OCI-M1 (cell line): ENCODE measurements at places on chromosomes 13 and 19.

- no peak for DNase-seq
Measured at GRCh38 chr13:25463496-25463895, 91.7 kb downstream of the ATP8A2 start.

- no peak for DNase-seq
Measured at GRCh38 chr13:58843567-58843966, 1212.0 kb downstream of the PCDH17 start.

DNA sequence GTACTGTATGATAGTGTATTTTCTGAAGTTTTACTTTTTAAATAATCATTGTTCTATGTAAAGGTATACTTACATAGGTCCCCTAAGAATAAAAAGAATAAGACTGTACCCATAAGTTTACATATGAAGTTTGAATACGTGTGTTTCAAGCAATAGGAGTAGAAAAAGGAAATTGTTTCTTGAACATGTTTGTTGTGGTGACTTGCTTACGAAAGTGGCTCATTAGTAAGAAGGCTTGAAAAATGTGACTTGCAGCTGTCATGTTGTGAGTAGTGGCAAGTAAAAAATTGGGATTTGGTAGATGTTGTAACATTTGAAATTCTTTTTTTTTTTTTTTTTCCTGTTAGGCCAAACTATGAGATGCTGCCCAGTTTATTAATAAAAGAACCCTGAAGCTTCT lies 203.3 kb downstream of the LMO7 start:
- no peak for DNase-seq

DNA sequence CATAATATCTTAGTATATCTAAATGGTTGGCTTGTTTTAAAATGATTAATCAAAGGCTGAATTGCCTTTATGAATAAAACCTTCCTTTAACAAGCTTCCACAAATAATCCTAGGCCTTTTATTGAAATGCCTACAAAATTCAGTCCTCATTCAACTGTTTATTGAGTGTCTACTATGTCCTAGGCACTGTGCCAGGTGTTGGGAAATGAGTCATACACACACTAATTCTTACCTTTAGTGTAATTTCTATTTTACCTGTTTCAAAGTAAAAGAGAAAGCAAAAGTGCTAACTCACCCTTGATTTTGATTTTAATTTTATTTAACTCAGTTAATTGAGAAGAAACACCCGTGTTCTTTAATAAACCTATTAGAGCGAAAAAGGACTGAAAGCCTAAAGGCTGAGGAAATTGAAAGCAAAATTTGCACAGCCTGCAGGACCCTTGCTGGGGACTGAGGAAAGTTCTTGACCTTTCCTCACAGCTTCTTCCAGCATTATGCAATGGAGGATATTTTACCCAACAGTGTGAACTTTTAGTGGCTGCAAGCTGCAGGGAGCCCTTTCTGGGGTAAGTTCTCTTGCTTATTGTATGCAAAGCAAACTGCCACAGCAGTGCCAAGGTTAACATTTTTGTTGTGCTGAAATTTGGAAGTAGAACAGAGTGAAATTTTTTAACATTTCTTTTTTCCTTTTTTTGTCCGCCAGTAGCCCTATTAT lies 83.1 kb downstream of the B3GLCT start:
- no peak for DNase-seq

- DNase-seq: no peak
Measured at GRCh38 chr19:22526661-22527272, 104.6 kb upstream of the ZNF98 start.

GRCh38 chr13:66534561-66534960 lies 695.6 kb downstream of the PCDH9 start:
- DNase-seq: no peak

GRCh38 chr13:98489446-98490194 lies 87.3 kb downstream of the STK24 start:
- DNase-seq: no peak

- no peak for DNase-seq
Measured at GRCh38 chr19:43976732-43977131, 7.3 kb upstream of the ZNF155 start.

DNA sequence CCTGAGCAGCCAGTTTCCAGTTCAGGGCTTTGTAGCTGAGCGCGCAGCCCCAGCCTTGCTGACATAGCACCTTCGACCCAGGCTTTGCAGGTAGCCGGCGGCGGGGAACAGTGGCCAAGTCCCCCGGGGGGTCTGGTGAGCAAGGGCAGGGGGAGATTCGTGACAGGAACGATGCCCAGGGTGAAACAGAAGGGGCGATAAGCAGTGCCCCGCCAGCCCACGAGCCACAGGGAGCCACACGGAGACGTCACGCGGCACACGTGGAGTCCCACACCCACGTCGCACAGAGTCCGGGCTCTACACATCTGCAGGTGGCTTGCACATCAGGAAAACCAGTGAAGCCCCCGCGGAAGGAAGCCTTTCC lies 127.2 kb downstream of the SOX1 start:
- DNase-seq: no peak

- peak; percentile 79 for DNase-seq
Measured at GRCh38 chr13:98672947-98673613, 79.4 kb downstream of the SLC15A1 start.

- no peak for DNase-seq
Measured at GRCh38 chr13:41548031-41548430, 90.7 kb downstream of the RGCC start.

GRCh38 chr13:53032849-53033248 lies 4.2 kb downstream of the OLFM4 start:
- DNase-seq: no peak

DNA sequence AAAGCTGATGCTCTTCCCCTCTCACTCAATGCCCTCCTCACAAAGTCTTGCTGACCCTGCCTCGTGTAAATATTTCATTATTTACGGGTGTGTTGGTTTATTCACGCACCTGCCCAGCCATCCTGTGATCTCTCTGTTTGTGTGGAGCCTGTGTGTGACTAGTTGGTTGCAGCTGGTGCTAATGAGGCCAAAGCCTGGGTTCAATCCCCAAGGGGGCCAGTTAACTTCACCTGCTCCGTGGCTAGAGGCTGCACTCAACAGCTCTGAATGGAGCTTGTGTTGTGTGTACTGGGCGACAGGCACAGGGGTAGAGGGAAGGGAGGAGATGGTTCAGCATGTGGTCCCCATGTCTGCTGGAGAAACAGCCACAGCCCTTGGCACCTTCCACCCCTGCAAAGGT lies 109.5 kb downstream of the DNAJC15 start:
- no peak for DNase-seq

GRCh38 chr13:34207334-34207733 lies 389.4 kb downstream of the RFC3 start:
- no peak for DNase-seq

GRCh38 chr13:72194523-72194922 lies 327.5 kb upstream of the DACH1 start:
- peak; percentile 32 for DNase-seq

DNA sequence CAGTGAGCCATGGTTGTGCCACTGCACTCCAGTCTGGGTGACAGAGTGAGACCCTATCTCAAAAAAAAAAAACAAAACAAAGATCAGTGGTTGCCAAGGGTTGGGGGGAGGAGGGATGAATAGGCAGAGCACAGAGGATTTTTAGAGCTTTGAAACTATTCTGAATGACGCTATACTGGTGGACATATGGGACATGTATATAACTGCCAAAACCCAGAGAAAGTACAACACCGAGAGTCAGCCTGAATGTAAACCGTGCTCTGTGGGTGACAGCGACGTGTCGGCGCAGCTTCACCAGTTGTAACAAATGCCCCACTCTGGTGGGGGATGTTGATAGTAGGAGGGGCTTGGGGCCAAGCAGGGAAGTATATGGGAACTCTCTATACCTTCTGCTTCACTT lies 32.9 kb downstream of the ZIC5 start:
- DNase-seq: no peak

DNA sequence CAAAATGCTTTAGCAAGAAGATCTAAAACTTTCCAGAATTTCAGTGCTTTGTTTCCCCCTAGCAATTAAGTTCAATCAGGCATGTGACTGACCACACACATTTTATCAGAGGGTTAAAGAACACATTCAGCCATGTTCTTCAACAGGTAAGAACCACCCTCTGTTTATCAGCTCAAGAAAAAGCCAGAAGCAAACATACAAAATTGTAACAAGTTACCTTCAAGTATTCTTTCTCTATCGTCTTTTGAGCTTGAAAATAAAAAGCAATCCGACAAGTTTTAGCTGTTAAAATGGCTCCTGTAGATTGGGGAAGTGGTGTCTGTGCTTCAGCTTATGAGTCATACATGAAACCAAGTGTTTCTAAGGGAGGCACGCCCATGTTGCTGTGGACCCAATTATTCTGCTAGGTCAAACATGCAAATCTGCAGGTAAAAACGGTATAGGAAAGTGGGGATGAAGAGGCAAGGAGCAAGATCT lies at the start of gene ELF1:
ELF1 (minus strand) TSS at position 306 of the 477 bp plus-strand sequence. CDS start 37,262 bp downstream, outside the sequence.
- DNase-seq: peak; percentile 92

- no peak for DNase-seq
Measured at GRCh38 chr19:48296963-48297734, 27.3 kb downstream of the ZNF114 start.

GRCh38 chr19:4582980-4583842 lies 23.7 kb upstream of the SEMA6B start:
- DNase-seq: no peak

DNA sequence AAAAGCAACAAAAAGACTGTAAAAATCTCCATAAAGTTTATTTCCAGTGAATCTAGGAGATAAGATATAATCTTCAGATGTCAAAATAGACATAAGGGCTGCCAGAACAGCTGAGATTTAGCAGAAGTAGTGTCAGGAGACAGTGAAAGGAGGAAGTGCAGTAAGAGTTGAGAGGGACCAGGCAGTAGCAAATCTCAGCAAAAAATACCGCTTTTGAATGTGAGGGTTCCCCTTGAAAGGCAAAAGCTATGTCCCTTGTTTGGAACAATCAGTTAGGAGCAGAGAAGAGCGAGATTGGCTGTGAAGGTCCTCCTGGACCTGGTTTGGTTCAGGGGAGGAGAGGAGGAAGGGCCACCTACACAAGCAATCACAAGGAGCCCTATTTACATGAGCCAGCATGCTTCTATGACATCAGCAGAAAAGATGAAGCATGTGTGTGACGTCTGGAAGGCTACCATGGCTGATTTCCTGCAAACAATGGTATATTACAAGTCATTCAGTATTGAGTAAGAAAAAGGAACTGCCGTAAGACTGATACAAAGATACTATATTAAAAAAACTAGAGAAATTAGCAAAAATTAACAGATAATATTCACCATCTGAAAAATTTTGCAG lies 98.9 kb upstream of the SIAH3 start:
- no peak for DNase-seq

DNA sequence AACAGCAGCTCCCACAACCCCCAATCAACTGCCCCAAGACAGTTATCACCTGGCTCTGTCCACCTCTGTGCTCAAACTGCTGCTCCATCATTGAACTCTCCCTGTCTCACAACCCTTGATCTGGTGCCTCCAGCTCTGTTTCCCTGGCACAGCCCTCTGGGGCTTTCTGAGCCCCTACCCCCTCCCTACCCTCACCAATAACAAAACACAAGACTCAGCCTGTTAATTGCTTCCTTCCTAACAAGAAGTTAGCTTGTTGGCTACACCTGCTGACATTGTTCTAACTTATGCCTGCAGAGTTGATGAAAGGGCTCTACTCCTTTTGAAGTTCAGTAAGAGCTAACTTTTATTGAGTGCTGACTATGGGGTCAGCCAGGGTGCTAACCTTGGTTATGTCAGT lies 99.4 kb upstream of the FNDC3A start:
- no peak for DNase-seq

GRCh38 chr19:47499863-47500830 lies 14.7 kb downstream of the NAPA start:
- DNase-seq: no peak

- no peak for DNase-seq
Measured at GRCh38 chr13:58729361-58729760, 1097.8 kb downstream of the PCDH17 start.

GRCh38 chr19:49869009-49869483 lies 1.7 kb upstream of the PNKP start:
- no peak for DNase-seq
